ENCODE measurements at places on chromosomes 7 and 10.

GRCh38 chr7:20825555-20825954 is 38.9 kb upstream of the SP8 start:
- no peak for DNase-seq

GRCh38 chr10:109953766-109954165 is 30.5 kb upstream of the XPNPEP1 start:
- no peak for DNase-seq

DNA sequence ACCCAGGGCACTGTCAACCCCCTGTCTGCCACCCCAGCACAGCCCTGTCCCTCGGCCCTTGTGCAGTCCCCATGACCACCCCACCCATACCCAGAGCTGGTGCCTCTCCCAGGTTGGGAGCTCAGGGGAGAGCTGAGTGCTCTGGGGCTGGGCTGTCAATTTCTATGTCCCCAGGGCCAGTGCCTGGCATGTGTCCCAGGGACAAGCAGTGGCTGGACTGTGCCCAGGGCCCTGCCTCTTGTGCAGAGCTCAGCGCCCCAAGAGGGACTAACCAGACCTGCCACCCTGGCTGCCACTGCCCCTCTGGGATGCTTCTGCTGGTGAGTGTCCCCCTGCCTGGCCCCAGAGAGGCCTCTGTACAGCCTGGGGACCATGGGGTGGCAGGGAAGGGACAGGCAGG is 29.0 kb upstream of the ZNF862 start:
- DNase-seq, result no peak

- no peak for DNase-seq
These were observed 43.7 kb downstream of the CPVL start for GRCh38 chr7:29102558-29103151.

- DNase-seq, result no peak
These were observed 96.8 kb downstream of the CYTH3 start for GRCh38 chr7:6175645-6176044.

- no peak for DNase-seq
These were observed 46.8 kb downstream of the IPMK start for GRCh38 chr10:58220769-58221451.

- DNase-seq, result no peak
These were observed 9.4 kb upstream of the PPP2R2D start for GRCh38 chr10:131891196-131891928.

GRCh38 chr7:117362294-117362888 is 39.5 kb upstream of the WNT2 start:
- DNase-seq, result no peak

DNA sequence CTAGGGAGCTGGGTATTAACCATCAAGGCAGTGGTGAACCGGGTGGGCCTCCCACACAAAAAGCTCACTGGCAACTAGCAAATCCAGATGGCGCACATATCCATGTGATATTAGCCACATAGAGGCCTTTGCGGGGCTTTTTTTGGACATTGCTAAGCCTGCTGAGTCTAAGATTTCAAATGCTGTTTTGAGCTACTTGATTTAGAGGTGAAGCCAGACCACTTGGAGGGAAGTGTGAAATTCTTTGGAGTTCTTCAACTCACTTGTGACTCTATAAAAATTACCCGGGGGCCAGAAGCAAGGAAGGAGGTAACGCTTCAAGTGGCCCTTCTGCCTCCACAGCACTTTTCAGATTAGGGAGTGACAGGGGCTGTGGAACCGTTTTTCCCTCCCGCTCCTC is 619.8 kb upstream of the GALNT17 start:
- no peak for DNase-seq

- DNase-seq, result no peak
These were observed 994 bp upstream of the MAGI2 start for GRCh38 chr7:79454361-79454960.

- no peak for DNase-seq
These were observed 16.6 kb upstream of the PTN start for GRCh38 chr7:137360087-137360679.

GRCh38 chr10:68099736-68100135 is 9.6 kb upstream of the MYPN start:
- DNase-seq, result no peak

DNA sequence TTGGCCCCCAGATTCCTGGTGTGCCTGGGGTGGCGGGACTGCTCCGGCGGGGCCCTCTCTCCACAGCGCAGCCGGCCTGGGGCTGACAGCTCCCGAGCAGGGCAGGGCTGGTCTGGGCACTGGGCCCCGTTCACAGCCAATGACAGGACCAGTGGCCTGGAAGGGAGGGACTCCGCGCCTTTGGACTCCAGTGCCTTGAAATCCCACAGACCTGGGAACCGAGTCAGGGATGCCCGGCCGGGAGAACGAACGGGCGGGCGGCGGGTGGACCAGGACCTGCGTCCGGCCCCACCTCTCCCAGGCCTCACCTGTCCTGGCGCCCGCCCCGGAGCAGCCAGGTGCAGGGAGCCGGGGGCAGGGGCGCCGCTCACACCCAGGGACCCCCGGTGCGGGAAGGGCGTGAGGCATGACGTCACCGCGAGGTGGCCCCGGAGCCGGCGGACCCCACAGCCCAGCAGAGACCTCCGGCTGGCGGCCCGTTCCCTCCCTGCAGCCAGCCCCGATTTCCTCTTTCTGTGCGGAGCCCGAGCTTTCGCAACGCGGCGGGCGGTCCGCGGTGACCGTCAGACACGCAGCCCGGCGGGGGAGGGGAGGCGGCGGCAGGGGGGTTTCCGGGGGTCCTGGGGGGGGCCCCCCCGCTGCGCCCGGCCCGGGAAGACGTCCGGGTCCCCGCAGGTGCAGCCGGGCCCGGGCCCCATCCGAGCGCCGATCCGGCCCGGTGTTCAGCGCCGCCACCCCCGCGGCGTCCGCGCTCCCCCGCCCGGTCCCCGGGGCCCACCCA is 743 bp downstream of the ADAP1 start:
- no peak for DNase-seq

GRCh38 chr10:27245836-27246235 is 5.2 kb upstream of the ACBD5 start:
- DNase-seq, result no peak

DNA sequence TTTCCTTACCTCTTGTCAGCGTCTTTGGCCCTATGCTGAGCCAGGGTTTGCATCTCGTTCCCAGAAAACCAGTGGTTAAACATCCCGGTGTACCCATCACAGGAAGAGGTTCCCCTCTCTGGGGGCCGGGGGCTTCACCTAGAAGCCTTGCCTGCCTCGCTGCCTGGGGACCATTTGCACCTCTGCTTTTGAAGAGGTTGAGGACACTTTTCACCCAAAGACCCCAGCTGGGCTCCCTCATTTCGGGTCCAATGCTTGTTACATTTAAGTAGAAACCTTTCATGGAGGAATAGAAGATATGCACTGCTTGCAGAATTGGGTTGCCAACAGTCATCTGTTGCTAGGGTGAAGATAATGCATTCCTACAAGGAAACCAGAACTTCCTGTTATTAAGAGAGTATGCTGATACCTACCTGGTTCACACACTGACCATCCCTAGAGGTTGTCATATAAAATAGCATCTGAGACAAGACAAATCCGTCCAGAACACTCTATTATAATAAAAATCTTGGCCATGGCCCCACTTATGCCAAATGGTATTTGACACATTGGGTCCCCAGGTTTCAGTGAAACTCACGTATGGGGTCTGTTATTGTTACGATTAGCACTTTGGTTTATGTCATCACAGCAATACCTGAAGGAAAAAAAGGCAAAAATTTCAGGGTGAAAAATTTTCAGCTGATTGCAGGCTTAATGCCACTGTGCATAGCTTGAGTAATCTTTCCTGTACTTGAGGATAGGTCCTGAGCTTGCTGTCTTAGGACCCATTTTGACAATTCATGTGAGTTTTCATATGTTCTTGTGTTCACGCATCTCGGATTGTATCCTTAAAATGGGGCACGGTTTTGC is 917 bp downstream of the ZNF365 start:
- no peak for DNase-seq

DNA sequence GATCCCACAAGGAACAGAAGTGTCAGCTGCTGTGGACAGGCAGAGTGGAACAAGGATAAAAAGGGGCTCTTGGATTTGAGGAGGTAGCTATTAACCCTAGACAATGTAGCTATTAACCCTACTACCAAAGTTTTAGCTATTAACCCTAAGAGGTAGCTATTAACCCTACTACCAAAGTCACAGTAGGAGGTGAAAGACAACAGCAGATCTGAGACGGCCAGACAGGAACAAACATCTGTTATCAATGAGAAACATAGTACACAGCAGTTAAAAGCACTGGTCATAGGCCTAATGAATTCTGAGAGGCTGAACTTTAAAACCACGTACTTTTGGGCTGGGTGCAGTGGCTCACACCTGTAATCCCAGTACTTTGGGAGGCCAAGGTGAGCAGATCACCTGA is 11.9 kb downstream of the ERCC6 start:
- no peak for DNase-seq

- no peak for DNase-seq
These were observed 506 bp downstream of the MCM10 start for GRCh38 chr10:13161857-13162271.

DNA sequence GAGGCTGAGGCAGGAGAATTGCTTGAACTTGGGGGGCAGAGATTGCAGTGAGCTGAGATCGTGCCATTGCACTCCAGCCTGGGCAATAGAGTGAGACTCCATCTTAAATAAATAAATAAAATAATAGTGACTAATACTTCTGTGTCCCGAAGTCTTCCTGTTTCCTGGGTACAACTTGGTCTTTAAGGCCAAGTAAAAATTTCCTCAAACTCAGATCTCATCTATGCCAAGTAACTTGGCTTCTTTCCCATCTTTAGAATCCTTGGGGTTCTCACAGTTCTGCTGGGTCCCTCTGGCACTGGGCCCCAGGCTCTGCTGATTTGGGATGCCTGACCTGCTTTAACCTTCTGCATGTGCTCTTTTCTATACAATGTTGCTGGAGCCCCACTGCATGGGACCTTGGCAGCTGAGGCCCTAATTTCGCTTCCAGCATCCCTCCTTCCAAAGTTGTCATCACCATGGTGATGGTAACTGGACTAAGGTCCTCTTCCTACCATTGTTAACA is 22.7 kb upstream of the AKR1B10 start:
- no peak for DNase-seq

DNA sequence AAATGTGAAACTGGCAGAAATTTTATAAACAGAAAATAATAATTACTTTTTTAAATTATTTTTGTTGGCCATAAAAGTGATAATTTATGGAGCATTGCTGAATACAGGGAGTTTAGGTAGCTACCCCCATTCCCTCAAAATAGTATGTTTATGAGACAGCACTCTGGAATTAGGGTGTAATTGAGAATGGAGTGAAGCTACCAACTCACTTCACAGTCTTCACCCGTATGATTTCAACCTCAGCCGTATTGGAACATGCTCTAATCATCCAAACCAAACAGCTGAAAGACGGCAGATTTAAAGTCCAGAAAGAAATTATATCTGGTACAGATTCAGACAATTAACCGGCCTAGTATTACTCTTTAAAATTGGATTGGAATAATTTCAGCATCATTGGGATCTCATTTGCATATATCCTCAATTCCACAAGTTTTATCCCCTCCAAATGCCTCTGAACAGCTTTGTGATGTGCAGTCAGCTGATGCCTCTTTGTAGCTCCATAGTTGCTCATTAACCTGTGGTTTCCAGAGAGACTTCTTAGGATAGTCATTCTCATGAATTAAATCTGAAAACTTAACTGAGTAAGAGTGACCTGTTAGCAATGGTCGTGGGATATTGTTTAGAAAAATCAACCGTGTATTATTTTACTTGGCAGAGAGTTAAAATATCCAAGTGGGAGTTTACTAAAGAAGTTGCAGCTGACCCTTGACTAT is 59.1 kb upstream of the GJD4 start:
- no peak for DNase-seq

DNA sequence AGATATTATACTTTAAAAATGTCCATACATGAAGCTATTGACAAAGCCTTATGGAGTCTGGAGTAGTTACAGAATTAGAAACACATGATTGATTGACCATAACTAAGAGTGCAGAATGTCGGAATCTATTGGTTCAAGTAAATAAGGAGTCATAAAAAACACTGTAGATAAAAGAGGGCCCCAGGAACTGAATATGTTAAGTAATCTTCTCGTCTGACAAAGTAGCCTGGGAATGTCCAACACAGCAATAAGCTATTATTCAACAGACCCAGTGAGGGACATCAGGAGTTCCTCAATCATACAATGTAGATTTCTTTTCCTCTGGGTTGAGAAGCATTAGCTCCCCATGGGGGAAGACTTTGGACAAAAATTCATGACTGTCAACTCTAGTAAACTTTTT is 782.0 kb downstream of the SUGCT start:
- DNase-seq, result no peak

GRCh38 chr10:70321897-70322890 is 38.4 kb upstream of the NPFFR1 start:
- no peak for DNase-seq

- no peak for DNase-seq
These were observed at the start of gene ELN for GRCh38 chr7:74027683-74028320. ELN (plus strand) TSS chr7:74028173; CDS start chr7:74028188, 15 bp downstream.

- no peak for DNase-seq
These were observed 1094.6 kb downstream of the GATA3 start for GRCh38 chr10:9149134-9149533.

DNA sequence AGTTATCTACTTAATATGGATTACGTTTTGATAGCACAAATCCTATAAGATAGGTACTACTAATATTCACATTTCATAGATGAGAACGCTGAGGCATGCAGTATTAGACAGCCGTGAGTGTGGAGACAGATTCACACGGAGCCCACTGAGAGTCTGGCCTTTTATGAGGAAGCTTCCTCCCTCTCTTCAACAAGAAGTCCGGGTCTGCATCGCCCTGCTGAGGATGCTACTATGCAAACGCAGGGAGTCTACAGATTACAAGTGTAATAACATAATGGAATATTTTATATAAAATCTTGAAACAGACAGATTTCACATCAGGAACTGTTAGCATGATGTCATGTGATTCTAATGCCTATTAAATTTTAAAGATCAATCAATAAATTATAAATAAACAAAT is 255.9 kb upstream of the GLI3 start:
- no peak for DNase-seq

GRCh38 chr10:132786884-132787494 is 1.0 kb upstream of the NKX6-2 start:
- DNase-seq, result no peak

GRCh38 chr10:36423821-36424248 is 701.6 kb upstream of the ANKRD30A start:
- DNase-seq, result no peak

- DNase-seq, result no peak
These were observed 271.6 kb downstream of the CCDC3 start for GRCh38 chr10:12729885-12730284.

- DNase-seq, result no peak
These were observed 223.3 kb upstream of the PRKCQ start for GRCh38 chr10:6803427-6803783.

GRCh38 chr7:36037121-36037662 is 115.9 kb upstream of the EEPD1 start:
- no peak for DNase-seq

- DNase-seq, result no peak
These were observed 209.9 kb downstream of the CHCHD3 start for GRCh38 chr7:132872034-132872433.
